ENCODE measurements at places on chromosomes 1 and 21.

DNA sequence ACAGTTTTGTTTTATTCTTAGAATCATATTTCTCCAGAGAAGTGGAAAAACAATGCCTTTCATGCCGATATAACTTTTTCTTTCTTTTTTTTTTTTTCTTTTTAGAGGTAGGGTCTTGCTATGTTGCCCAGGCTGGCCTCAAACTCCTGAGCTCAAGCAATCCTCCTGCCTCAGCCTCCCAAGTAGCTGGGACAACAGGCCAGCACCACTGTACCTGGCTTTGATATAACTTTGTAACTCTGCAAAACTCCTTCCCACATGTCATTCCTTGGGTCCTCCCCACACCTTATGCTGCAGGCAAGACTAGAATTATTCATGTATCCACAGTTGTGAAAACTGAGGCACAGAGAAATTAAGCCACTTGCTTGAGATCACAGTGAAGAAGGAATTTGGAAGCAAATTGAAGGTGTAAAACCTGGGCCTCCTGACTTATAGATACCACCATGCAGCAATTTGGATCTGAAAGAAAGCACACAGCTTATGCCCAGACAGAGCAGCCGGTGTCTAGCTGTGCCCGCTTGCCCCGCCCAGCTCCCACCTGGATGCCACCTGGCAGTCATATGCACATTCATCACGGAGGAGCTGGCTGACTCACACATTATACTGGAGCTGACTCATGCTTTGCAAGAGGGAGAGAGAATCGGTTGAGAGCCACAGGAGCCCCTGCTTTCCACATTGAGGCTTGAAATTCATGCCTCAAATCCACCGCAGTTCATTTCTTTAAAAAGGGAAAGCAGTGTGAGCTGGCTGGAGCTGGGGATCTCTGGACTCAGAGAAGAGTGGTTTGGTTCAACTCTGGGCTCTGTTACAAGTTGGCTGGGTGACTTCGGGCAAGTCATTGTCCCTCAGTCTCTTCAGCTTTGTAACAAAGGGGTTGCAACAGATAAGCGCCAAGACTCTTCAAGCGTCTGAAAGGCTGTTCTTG lies 8.3 kb upstream of the SLC2A1 start:
- no peak for DNase-seq

- DNase-seq, result no peak
Observed at GRCh38 chr1:185207170-185207569, 50.2 kb downstream of the SWT1 start.

DNA sequence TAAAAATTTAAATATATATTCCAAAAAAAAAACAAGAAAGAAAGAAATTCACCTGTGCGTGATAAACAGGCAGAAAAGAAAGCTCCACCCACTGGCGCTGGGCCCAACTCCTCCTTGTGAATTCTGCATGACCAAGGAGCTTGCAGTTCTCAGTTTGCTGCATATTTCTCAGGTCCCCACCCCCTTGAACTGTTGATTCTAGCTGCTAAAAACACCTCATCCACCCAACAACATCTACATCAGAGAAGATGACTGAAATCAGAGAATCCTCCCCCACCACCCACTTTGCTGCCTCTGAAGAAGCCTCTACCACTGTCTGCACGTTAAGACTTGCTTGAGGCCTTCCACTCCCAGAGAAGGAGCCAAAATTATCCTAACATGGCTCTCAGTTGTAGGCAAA lies 104.8 kb downstream of the RGS2 start:
- DNase-seq, result no peak

- DNase-seq, result no peak
Observed at GRCh38 chr1:46646844-46647243, 21.3 kb downstream of the ATPAF1 start.

DNA sequence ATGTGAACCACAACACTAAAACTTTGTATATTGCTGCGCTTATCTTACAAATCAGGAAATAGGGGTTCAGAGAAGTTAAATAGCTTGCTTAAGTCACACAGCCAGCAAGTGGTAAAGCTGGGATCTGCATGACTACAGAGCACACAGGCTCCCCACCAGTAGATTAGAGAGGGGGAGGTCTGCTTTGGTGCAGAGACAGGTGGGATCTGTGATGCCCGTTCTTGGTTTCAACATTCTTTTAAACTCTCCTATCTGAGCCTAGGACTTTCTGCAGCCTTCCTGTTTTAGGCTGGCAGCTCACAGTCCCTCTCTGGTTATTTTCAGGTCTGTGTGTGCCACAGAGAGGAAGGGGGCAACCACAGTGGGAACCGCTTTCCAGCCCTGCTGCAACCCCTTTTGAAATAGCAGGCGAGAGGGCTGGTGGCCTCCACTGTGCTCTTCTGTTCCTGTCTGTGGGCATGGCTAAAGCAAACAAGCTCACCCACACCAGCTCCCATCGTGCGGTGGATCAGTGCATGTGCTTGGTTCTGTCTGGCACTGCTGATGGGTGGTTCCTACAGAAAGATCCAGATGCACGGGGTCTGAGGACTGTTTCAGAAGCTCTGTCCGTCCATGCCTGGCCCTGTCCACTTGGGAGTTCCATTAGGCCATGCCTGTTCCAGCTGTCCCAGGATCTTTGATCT lies 1.7 kb upstream of the IL6R start:
- DNase-seq, result no peak

DNA sequence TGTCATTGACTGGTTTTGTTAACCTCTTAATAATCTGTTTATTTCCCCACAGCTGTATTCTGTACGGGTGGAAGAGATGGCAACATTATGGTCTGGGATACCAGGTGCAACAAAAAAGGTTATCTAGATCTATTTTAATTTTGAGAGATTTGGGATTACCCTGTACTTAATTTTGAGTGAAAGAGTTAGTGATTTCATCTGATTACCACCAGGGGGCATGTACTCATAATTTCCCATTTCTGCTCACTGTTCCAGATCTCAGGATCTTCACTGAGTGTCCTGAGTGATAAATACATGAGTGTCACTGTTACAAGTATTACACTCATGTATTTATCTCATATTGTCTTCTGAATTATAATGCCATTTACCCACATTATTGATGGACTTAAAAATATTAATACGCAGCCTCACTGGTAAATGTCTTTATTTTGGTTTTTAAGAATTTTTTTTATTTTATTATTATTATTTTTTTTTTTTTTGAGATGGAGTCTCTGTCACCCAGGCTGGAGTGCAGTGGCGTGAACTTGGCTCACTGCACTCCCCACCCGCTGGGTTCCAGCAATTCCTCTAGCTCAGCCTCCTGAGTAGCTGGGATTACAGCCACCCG lies 27.4 kb downstream of the DTL start:
- peak; percentile 57 for DNase-seq

DNA sequence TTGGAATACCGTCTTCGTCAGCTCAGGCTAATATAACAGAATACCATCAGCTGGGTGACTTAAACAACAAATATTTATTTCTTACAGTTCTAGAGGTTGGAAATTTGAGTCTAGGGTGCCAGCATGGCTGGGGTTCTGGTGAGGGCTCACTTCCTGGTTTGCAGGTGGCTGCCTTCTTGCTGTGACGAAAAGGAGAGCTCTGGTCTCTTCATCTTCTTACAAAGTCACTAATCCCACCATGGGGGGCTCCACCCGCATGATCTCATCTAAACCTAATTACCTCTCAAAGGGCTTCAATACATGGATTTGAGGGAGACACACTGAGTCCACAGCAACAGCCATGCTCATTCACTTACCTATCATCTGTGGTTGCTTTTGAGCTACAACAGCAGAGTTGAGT lies 78.3 kb downstream of the PSMG1 start:
- no peak for DNase-seq

DNA sequence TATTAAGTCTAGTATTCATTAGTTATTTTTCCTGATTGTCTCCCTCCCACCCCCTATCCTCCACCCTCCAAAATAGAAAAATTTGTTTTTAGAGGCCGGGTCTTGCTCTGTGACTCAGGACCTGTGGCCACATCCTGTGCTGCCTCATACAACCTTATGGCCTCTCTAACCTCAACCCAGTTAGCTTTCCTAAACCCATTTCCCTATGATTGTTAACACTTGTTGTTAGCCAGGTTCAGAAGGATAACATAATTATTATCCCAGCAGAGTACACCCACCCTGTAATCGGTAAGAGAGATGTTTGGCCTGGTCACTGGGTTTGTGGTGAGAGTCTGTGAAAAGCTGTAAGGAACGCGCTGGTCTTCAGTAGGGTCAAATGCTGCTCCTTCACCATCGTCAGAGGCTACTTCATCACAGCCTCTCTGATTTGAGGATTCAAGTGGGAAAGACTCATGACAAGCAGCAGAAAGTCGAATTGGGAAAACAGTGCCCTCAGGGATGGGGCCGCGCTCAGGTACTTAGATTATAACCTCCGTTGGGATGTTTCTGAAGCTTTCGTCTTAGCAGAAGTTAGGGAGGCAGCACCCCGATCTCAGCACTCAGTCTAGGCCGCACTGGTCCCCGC lies 35.9 kb upstream of the HMGN1 start:
- DNase-seq, result no peak

- no peak for DNase-seq
Observed at GRCh38 chr1:96488777-96489176, 232.8 kb upstream of the PTBP2 start.

DNA sequence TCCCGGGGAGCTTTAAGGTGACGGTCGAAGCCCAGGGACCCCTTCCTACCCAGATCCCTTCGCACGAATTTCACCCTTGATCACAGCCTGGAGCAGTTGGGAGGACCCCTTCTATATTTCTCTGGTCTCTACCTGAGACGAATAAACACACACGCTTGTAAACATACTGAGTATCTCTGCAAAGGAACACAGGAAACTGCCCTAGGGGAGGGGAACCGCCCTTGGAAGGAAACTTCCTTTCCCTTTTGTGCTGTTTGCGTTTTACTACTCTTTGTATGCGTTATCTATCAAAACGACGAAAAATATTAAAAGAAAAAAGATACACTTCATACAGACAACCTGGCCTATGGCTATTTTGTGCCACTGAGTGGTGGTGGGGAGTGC lies 750 bp downstream of the NECAP2 start:
- DNase-seq, result no peak

DNA sequence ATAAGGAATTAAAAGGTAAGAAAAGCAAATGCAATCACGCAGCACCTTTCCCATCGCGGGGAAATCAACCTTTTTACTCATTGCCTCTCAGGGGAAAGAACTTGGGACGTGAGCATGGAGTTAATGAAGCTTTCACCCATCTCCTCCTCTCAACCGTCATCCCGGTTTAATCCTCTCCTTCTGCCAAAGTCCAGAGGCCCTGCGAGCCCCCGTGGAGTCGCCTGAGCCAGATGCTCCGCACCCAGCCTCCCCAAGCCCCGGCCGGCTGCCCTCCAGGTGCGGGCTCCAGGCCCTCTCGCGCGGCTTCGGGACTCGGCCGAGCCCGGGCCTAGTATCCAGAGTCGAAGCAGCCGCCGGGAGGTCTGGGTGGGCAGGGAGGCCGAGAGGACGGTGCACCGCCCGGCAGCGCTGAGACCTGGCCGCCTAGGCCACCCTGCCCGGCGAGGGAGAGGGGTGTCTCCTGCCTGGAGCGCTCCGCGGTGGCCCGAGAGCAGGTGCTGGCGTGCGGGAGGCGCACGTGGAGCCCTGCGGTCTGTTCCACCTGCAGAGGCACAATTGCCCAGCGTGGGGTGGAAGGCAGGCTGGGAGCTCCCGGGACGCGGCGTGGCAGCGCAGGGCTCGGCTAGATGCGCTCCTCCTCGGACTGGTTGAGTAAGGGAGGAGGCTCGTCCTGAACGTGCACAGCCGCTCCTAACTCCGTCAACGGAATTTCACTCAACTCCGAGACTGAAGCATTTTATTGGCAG lies 218.5 kb downstream of the SDCCAG8 start:
- peak; percentile 85 for DNase-seq

DNA sequence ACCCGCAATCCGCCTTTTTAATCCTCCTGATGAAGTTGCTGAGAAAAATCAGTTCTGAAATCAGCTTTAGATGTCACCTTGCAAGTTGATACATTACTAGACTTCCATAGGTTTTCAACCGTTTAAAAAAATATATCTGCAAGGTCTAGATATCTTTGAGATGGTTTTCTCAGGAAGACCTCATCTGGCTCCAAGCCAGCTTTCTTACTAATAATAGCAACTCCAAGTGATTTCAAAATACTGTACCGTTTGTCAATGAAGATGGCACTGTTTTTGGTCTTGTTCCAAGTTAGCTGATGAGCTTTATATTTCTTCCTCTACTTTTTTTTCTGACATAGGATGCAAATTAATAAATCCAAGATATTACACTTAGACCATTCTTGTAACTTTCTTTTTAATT lies 40.3 kb downstream of the LRRC8C start:
- DNase-seq, result no peak

DNA sequence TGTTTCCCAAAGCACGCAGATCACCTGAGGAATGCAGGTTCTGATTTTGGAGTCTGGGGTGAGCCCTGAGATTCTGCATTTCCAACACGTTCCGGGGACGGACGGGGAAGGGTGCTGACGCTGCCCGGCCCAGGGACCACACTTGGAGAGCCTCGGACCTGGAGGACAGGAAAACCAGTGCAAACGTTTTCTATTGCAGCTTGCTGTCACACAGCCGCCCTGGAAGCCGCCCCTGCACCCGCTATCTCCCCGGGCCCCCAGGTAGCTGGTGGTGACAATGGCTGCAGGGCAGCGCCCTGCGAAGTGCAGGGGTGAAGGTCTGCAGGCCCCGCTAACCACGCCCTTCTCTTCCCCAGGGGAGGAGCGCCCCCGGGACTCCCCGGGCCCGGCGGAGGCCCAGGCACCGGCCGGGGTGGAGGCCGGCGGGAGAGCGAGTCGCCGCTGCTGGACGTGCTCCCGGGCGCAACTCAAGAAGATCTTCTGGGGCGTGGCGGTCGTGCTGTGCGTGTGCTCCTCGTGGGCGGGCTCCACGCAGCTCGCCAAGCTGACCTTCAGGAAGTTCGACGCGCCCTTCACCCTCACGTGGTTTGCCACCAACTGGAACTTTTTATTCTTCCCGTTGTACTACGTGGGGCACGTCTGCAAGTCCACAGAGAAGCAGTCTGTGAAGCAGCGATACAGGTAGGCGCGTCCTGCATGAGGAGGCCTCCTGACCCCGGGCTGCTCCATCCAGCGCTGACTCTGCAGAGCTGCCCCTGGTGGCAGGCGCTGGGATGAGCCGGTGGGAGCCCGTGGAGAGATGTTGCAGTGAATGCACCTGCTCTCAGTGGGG lies 142.0 kb upstream of the COA6 start:
- DNase-seq, result no peak

DNA sequence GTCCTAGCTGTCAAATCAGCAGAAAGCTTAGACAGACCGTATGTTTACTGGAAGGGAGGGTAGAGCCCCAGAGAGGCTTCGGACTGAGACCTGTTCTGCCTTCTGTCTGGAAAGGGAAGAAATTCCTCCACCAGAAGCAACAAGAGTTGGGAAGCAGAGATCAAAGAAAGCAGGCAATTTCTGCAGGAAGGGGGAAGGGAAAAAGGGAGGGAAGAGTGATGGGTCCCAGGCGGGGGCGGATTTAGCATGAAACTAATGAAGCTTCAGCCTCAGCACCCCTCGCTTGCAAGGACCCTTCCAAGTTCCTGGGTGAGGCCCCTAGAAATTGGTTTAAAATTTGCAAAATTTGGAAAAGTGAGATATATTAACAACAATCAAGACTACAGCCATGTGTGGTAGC lies 26.6 kb upstream of the FAM20B start:
- DNase-seq, result no peak

All from eye (tissue), 1 donor.